ENCODE measurements at places on chromosomes 4 and X. TPM values are rescaled to one million over a fixed set of nuclear protein-coding genes. Genes with fewer than 3 reads are reported as not detected.

Gene SPATA4
- 1.2 TPM for total RNA-seq

Gene CT45A10
- not detected for total RNA-seq

- H3K36me3 ChIP-seq: no peaks in the 10 kb centered on the region
- H3K27ac ChIP-seq: peak overlapping the region; percentile 14
- H3K4me3 ChIP-seq: peak overlapping the region; percentile 71
- no peaks in the 10 kb centered on the region for H3K4me1 ChIP-seq
- H3K27me3 ChIP-seq: peaks cover 2% of the 10 kb centered on the region
Measured at GRCh38 chrX:103533511-103534216, 14.4 kb upstream of the RAB40A start.

- H3K27ac ChIP-seq: no peak overlapping the region
- H3K4me1 ChIP-seq: no peaks in the 10 kb centered on the region
- no peaks in the 10 kb centered on the region for H3K36me3 ChIP-seq
- no peak overlapping the region for H3K4me3 ChIP-seq
- H3K27me3 ChIP-seq: no peaks in the 10 kb centered on the region
Measured at GRCh38 chr4:24032371-24032989, 142.6 kb upstream of the PPARGC1A start.

DNA sequence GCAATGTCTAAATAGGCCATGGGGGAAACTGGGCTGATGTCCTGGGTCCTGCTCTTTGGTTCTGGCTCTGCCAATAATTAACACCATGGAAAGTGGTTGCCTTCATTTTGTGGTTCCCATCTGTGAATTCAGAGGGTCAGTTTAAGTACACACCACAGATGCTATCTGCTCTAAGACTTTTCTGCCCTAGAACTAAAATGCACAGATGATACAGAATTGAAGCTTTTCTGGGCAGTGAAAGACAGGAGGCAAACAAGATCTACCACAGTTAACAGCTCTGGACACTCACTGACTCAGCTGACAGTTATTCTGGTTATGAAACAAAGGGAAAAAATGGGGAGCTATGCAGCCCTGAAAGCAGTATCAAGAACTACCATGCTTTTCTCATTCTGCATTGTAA, 37.3 kb downstream of the APBB2 start:
- H3K27me3 ChIP-seq: no peaks in the 10 kb centered on the region
- no peak overlapping the region for H3K27ac ChIP-seq
- H3K36me3 ChIP-seq: no peaks in the 10 kb centered on the region
- H3K4me3 ChIP-seq: no peak overlapping the region
- no peak for DNase-seq

Gene DOK7
- total RNA-seq: 7.0 TPM

- H3K36me3 ChIP-seq: no peaks in the 10 kb centered on the region
- H3K27me3 ChIP-seq: no peaks in the 10 kb centered on the region
- no peak overlapping the region for H3K4me3 ChIP-seq
- H3K4me1 ChIP-seq: no peaks in the 10 kb centered on the region
- H3K27ac ChIP-seq: no peak overlapping the region
- DNase-seq: no peak
Measured at GRCh38 chrX:110389570-110389969, 30.9 kb downstream of the RTL9 start.

- no peaks in the 10 kb centered on the region for H3K4me1 ChIP-seq
- no peaks in the 10 kb centered on the region for H3K27me3 ChIP-seq
- H3K4me3 ChIP-seq: no peak overlapping the region
Measured at GRCh38 chrX:66680451-66680850, 41.6 kb upstream of the EDA2R start.

GRCh38 chr4:168398188-168398587, 79.6 kb upstream of the DDX60 start:
- no peaks in the 10 kb centered on the region for H3K27me3 ChIP-seq
- no peak for DNase-seq
- H3K36me3 ChIP-seq: no peaks in the 10 kb centered on the region
- H3K4me1 ChIP-seq: no peaks in the 10 kb centered on the region
- H3K4me3 ChIP-seq: no peak overlapping the region
- no peak overlapping the region for H3K27ac ChIP-seq

DNA sequence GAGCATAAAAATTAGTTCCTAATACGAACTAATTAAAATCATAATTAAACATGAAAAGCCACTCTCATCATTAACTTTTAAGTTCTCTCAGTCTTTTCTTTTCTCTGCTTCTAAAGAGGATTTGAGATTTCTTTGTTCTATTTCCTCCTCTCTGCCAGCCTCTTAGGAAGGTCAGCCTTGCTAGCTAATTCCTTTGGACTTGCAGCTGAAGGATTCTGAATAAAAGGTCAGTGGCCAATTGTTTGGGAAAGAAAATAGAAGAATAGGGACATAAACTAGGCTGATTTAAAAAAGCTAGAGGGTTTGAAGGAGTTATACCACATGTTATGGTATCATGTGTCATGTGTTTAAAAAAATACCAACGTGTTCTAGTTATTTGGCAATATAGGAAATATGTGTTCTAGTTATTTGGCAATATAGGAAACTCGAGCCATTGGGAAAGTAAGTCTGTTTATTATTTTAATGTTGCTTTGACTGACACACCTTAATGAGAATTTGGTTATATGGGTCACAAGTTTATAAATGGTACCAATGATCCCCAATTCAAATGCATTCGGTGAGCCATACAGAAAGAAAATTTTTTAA, 1668.7 kb upstream of the PCDH7 start:
- H3K4me3 ChIP-seq: no peak overlapping the region
- no peaks in the 10 kb centered on the region for H3K27me3 ChIP-seq
- H3K4me1 ChIP-seq: no peaks in the 10 kb centered on the region
- no peak overlapping the region for H3K27ac ChIP-seq

Gene PDE6B
- 10.7 TPM for total RNA-seq

DNA sequence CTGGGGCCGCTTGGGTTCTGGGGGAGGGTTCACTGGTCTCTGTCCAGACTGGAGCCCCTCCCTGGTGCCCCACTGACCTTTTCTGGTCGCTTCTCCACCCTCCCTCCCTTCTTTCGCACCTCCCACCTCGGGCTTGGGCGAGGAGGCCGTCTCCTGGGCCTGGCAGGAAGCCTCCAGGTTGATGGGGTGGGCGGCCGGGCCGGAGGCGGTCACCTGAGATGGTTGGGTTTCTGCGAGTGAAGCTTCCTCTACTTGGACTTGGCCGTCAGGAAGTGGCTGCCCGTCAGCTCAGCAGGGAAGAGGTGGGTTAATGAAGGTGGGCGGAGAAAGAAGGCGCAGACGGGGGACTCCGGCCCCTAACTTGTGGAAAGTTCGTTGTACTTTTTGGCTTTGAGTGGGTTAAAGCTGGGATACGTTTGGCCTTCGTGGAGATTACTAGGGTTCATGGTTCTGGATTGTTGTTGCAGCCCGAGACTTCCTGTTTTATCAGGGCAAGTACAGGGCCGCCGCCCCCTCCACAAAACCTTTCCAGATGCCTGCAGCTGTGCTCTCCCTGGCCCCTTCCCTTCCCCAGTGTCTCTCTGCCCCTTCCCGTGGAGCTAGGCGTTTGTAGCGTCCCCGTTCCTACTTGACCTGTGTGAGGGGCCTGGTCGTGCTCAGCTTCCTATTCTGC, 1.2 kb downstream of the AKAP17A start:
- peaks cover 10% of the 10 kb centered on the region for H3K36me3 ChIP-seq
- peak overlapping the region; percentile 79 for H3K4me3 ChIP-seq
- no peaks in the 10 kb centered on the region for H3K27me3 ChIP-seq
- no peak overlapping the region for H3K27ac ChIP-seq
- H3K4me1 ChIP-seq: no peaks in the 10 kb centered on the region
- DNase-seq: peak; percentile 77

Gene ATOH1
- not detected for total RNA-seq

- H3K4me3 ChIP-seq: no peak overlapping the region
- peaks cover 10% of the 10 kb centered on the region for H3K27me3 ChIP-seq
- H3K36me3 ChIP-seq: no peaks in the 10 kb centered on the region
- no peak for DNase-seq
Measured at GRCh38 chrX:151184705-151185104, 8.3 kb downstream of the GPR50 start.

- no peak overlapping the region for H3K4me3 ChIP-seq
- no peak overlapping the region for H3K27ac ChIP-seq
- H3K27me3 ChIP-seq: no peaks in the 10 kb centered on the region
- H3K36me3 ChIP-seq: no peaks in the 10 kb centered on the region
- H3K4me1 ChIP-seq: no peaks in the 10 kb centered on the region
Measured at GRCh38 chr4:39565878-39566600, 38.8 kb upstream of the UGDH start.

DNA sequence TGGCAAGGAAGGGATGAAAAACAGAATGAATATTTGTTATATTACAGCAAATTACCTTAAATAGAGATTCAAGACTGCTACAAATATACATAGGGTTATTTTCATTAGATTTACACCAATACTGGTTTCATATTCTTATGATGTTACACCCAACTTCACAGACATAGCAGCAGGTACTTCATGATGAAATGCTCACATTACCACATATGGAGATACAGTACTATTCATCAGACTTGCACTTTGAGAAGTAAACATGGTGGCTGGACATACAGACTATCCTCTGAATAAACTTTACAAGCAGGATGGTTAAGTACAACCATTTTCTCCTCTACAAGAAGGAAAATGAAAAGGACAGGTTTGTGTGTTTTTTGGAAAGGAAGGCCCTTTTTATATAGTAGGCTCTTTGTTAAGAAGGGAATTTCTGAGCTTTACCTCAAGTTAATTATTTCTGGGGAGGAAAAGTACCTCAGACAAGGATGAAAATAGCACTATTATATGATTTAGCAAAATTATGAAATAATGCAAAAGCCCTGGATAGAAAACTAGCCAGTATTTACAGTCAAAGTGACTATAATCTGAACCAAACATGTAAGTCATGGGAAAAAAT, 12.0 kb upstream of the FAM120C start:
- no peak overlapping the region for H3K27ac ChIP-seq
- no peaks in the 10 kb centered on the region for H3K4me1 ChIP-seq
- no peaks in the 10 kb centered on the region for H3K27me3 ChIP-seq
- no peak overlapping the region for H3K4me3 ChIP-seq
- no peak for DNase-seq
- no peaks in the 10 kb centered on the region for H3K36me3 ChIP-seq

GRCh38 chrX:7028246-7028645, 119.3 kb upstream of the STS start:
- no peak overlapping the region for H3K4me3 ChIP-seq
- H3K27me3 ChIP-seq: no peaks in the 10 kb centered on the region
- DNase-seq: no peak

DNA sequence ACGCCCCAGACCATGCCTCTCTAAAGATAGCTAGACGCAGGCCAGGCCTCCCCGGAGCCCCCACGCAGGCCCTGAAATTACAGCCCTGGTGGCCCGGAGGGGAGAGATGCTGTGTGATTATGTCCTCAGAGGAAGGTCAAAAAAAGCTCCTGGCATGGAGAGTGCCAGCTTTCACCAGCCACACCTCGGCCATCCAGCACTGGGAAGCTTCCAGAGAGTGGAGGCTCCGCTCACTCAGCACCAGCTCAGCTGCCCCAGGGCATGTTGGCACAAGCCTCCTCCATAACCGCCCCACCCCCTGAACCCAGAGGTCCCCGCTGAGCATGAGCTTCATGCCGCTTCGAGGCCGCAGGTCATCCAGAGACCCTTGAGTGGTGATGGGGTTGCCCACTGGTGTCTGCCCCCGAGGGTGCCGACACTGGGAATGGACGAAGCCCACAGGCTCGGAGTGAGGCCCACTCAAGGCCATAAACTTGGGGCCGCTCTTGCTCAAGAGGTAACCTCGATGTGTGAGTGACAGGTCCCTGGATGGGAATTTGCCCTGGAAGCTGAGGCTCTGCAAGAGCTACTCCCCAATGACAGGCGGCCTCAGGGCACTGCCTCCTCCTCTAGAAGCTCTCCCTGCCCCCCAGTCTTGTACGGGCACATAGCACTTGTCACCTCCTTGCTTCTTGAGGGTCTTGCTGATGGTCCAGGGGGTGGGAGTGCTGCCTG, 4.4 kb upstream of the BGN start:
- no peak overlapping the region for H3K4me3 ChIP-seq
- no peaks in the 10 kb centered on the region for H3K4me1 ChIP-seq
- no peaks in the 10 kb centered on the region for H3K36me3 ChIP-seq
- no peak for DNase-seq

GRCh38 chr4:72661830-72662229, 92.8 kb upstream of the ADAMTS3 start:
- H3K27me3 ChIP-seq: no peaks in the 10 kb centered on the region
- no peak overlapping the region for H3K27ac ChIP-seq

- no peak for DNase-seq
- no peaks in the 10 kb centered on the region for H3K4me1 ChIP-seq
- H3K4me3 ChIP-seq: no peak overlapping the region
- no peaks in the 10 kb centered on the region for H3K36me3 ChIP-seq
Measured at GRCh38 chr4:98570151-98570797, 88.1 kb downstream of the TSPAN5 start.

GRCh38 chr4:151519728-151520415, 110.9 kb downstream of the FHIP1A start:
- no peaks in the 10 kb centered on the region for H3K27me3 ChIP-seq
- H3K4me1 ChIP-seq: no peaks in the 10 kb centered on the region
- DNase-seq: no peak
- no peak overlapping the region for H3K4me3 ChIP-seq

Gene OPRPN
- not detected for total RNA-seq

DNA sequence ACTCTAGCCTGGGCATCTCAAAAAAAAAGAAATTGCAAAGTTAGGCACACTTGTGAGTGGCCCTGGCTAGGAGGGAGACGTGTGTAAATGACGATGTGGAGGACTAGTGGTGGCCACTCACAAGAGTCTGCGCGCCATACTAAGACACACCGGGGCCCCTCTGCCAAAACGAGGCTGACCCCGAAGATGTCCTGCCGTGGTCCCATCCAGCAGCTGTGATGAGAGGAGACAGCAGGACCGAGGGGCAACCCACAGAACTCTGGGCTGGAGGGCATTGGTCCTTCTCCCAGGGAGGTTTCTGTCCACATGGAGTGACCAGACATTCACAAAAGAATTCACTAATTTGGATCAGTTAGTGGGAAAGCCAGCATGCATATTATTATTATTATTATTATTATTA, 47.4 kb downstream of the NOP14 start:
- peaks cover 8% of the 10 kb centered on the region for H3K36me3 ChIP-seq
- no peaks in the 10 kb centered on the region for H3K4me1 ChIP-seq
- DNase-seq: no peak
- no peak overlapping the region for H3K4me3 ChIP-seq
- no peaks in the 10 kb centered on the region for H3K27me3 ChIP-seq
- H3K27ac ChIP-seq: no peak overlapping the region

DNA sequence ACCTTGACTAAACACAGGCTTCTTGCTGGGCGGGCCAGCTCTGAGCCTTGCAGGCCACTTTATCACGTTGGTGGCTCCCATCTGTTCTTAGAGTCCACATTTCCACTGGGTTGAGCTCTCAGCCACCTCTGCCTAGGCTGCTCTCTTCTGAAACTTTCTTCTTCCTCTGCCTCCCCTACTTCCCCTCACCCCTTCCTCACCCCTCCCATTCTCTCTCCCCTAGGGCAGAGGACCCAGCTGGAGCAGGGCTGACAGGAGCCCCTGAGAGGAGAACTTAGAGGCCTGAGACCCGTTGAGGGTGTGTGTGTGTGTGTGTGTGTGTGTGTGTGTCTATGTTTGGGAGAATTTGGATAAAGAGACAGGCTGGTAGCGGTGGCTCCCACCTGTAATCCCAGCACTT, 19.9 kb upstream of the TMSB4X start:
- no peak overlapping the region for H3K4me3 ChIP-seq
- H3K36me3 ChIP-seq: no peaks in the 10 kb centered on the region
- no peak overlapping the region for H3K27ac ChIP-seq
- no peak for DNase-seq
